Aorta (tissue), 5 donors: ENCODE measurements at places on chromosomes 11 and 22. TPM values are rescaled to one million over a fixed set of nuclear protein-coding genes. Genes with fewer than 3 reads are reported as not detected.

DNA sequence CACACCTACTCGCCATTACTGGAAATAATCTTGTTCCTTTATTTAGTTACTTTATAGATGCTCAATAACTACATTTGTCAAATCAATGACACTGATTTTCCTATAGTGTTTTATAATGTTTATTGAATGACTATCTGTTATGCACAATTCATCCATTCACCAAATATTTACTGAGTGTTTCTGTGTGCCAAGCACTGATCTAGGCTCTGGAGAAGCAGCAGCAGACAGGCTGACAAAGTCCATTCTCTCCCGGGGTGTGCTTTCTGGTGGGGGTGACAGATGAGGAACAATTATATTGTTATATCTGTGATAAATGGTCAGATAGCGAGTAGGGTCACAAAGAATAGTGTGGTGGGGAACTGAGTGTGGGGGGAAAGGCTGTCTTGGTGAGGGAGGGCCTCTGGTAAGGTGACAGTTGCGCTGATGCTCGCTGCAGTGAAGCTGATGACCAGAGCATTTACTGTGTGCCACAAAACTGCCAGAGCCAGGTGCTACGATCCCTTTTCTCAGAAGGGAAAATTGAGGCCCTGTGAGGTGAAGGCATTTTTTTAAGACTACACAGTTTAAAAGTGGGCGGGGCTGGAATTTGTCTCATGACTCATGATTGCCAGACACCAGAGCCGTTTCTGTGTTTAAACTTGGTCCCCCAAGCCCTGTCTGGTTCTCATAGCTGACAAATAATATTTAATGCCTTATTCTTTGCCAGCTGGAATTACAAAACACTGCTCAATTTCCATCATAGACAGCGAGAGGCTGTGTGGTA lies 10.2 kb downstream of the PACS1 start:
- DNase-seq, result peak; percentile 83

GRCh38 chr11:112719736-112720525 lies 241.3 kb upstream of the NCAM1 start:
- DNase-seq, result no peak

The LMF2 gene
- total RNA-seq, result 42.2 TPM

DNA sequence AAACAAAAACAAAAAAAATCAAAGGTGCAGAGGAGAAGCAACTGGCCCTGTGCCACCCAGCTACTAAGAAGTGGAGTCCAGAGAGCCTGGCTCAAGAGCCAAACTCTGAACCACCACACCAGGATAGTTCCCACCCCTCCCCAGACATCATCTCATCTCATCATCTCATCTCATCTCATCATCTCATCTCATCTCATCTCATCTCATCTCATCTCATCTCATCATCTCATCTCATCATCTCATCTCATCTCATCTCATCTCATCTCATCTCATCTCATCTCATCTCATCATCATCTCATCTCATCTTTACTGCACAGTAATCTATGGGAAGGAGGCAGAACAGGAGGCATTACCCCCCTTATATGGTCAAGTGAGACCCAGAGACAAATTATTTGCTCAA lies 8.3 kb downstream of the CHRNA10 start:
- no peak for DNase-seq

GRCh38 chr11:46345131-46345597 lies 2.1 kb upstream of the DGKZ start:
- DNase-seq, result no peak

- DNase-seq, result no peak
These were observed 631.3 kb upstream of the ANO5 start for GRCh38 chr11:21561581-21561980.

GRCh38 chr11:133172349-133172748 lies 360.0 kb downstream of the OPCML start:
- no peak for DNase-seq

- peak; percentile 76 for DNase-seq
These were observed 14.3 kb downstream of the BLID start for GRCh38 chr11:122101625-122102291.

GRCh38 chr11:76615950-76616349 lies 54.6 kb downstream of the LRRC32 start:
- DNase-seq, result peak; percentile 89

The RBMXL2 gene
- total RNA-seq, result not detected

The PTPRCAP gene
- total RNA-seq, result 2.9 TPM

- DNase-seq, result no peak
These were observed 288.7 kb upstream of the CTSC start for GRCh38 chr11:88626216-88626615.

GRCh38 chr11:128355558-128355957 lies 231.8 kb downstream of the ETS1 start:
- no peak for DNase-seq

- no peak for DNase-seq
These were observed 155.6 kb upstream of the NCAM1 start for GRCh38 chr11:112805658-112806057.
